Hematopoietic multipotent progenitor cell (in vitro differentiated cells): ENCODE measurements at places on chromosomes 11 and 22.

GRCh38 chr22:37402184-37402506 is 25.1 kb downstream of the ELFN2 start:
- no peak for DNase-seq

DNA sequence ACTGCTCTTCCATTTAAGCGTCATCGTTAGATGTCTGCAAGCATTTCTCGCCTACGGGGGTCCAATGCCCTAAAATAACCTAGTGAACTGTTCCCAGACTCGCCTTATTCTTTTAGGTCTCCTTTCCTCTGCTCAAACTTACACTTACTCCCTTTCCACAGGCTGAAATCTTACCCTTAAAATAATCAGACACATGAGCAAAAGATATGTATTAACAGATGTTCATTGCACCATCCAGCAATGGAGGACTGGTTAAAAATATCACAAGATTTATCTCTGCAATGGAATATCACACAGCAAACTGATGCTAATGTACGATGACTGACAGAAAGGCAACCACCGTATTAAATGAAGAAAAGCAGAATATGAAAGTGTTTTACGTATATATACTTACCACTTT is 1.6 kb upstream of the CSTF3 start:
- DNase-seq: no peak

- peak; percentile 62 for DNase-seq
Measured at GRCh38 chr22:29625090-29625825, 21.8 kb downstream of the NF2 start.

- DNase-seq: no peak
Measured at GRCh38 chr11:80529726-80530125, 1088.9 kb upstream of the TENM4 start.

- no peak for DNase-seq
Measured at GRCh38 chr11:35360055-35360530, 59.3 kb downstream of the SLC1A2 start.

GRCh38 chr11:69307421-69307820 is 13.5 kb downstream of the MYEOV start:
- DNase-seq: no peak

- DNase-seq: no peak
Measured at GRCh38 chr11:434496-434895, 7.3 kb downstream of the ANO9 start.

DNA sequence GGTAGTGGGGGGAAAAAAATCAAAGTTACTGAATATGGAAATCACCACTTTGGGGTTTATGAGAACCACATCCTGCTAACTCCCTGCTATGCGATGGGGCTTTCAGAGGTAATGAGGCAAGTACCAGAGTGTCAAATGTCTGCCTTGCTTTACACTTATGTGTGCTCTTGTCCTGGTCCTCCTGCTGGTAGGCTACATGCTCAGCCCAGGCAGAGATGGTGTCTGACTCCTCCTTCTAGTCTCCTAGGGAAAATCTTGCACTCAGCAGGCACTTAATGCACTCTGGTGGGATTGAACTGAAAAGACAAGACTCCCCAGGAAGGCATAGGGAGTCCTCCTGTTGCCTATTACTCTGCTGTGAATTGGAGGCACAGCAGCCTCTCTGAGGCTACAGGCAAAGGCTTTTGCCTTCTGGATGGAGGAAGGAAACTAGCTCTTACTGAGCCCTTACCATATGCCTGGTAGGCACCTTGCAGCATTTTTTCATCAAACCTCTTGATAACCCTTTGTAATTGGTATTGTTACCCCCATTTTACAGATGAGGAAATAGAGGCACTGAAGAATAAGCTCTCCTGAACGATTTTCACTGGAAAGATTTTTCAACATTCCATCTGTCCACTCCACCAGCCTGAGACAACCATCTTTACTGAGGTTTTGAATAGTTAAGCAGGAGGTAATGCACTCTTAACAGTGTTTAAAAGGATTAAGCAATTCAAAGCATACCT is 132.1 kb upstream of the PAX6 start:
- no peak for DNase-seq

DNA sequence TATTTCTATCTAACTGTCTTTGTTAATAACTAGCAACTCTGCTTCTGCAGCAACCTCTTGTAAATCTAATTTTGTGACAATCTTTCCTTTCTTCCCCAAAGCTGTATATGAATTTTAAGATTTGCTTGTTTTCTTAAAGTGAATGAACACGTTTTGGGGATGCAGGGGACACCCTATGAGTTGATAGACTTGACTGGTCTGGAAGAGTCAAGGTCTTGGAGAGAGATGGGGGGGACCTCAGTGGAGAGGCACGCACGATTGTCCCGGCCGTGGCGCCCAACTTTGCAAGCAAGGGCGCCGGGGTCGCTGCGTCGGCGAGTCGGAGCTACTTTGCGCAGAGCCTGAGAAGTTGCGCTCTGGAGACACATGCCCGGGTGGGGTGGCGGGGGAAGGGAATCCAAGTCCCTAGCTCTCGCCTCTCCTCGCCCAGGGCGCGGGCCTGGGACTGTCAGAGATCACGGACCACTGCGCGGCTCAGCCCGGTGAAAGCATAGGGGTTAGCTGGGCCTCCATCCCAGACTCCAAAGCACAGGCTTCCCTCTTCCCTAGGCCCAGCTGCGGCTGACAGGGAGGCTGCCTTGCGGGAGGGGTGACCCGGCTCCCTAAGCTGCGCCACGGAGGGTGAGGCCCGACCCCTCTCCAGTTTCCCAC is 854 bp downstream of the ABCC8 start:
- peak; percentile 11 for DNase-seq

- DNase-seq: no peak
Measured at GRCh38 chr11:58301576-58301975, 33.5 kb upstream of the OR10W1 start.
